Amniotic stem cell (primary cell): ENCODE measurements at places on chromosomes 16 and 17.

DNA sequence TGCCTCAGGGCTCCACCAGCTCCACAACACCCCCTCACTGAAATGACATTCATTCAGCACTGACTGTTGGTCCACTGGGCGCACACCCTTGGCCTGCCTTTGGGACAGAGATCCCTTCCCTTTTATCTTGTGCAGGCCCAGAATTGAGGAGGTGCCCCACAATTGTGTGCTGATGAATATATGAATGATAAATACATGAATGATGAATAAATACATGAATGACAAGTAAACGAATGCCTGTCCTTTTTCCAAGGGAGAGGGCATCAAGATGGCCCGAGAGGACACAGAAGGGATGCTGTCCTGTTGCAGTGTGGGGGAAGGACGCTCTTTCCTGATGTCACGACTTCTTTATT, 5.7 kb downstream of the CCR7 start:
- DNase-seq = no peak

- DNase-seq = no peak
Measured at GRCh38 chr16:53068423-53068833, 13.6 kb downstream of the CHD9 start.

DNA sequence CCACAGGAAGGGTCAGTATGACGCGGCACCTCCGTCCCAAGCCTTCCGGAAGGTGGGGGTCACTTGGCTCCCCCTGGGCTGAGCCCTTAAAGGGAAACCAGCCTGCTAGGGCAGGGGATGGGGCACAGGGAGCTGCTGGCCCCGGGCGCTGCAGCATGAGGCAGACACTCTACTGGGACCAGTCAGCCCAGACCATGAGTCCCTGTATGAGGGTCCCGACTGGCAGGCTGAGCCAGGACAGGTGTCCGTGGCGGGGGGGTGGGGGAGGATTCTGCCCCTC, 43.4 kb upstream of the ZC3H18 start:
- no peak for DNase-seq

DNA sequence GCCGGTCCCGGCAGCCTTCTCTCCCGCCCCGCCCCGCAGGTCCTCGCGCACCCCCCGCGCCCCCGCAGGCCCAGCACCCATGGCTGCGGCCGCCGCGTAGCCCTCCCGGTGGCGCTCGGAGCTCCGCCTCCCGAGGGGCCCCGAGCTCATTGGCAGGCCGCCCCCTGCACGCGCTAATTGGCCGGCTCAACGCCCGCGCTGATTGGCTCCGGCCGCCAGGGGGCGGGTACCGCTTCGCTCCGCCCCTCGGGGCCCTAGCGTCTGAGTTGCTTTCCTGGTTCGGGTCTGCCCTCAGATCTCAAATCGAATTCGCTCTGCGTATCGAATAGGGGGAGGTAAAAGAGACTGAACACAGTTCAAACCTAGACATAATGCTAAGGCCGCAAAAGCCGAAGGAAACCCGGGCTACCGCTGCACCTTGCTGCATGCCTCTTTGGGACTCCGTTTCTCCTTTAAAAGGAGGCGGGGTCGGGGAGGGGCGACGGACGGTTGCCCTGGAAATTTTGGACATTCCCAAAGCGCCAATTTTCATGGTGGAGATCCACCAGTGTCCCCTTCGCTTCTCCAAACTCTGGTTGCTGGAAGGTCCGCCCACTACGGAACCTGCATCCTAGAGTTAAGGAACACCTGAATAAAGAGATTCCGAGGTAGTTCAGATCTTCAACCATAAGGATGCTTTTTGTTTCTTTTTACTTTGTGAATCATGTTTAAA, at the start of gene DEXI:
Gene DEXI, minus strand, starts transcription at position 117 of the 712 bp plus-strand sequence. CDS start 463 bp downstream, outside the sequence.
- DNase-seq = peak; percentile 80

DNA sequence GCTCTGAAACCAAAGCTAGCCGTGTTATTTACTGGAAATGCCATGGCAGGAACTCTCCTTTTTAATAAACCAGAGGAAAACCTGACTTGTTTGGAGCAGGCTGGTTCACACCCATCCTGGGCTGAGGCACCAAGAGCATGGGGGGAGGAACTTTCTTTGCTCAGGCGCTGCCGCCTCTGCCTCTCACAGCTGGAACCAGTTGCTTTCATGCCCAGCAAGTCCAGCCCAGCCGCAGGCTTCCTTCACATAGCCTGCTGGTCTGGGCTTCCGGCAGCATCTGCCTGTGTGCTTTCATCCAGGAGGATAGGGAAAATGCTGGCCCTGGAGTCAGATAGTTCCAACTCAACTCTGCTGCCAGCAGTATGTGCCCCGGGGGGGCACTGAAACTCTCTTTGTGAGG, 88.1 kb upstream of the ASIC2 start:
- no peak for DNase-seq
